ENCODE measurements at places on chromosomes 16 and 17.

GRCh38 chr17:49579522-49579921, 3.9 kb downstream of the NXPH3 start:
- DNase-seq = no peak

DNA sequence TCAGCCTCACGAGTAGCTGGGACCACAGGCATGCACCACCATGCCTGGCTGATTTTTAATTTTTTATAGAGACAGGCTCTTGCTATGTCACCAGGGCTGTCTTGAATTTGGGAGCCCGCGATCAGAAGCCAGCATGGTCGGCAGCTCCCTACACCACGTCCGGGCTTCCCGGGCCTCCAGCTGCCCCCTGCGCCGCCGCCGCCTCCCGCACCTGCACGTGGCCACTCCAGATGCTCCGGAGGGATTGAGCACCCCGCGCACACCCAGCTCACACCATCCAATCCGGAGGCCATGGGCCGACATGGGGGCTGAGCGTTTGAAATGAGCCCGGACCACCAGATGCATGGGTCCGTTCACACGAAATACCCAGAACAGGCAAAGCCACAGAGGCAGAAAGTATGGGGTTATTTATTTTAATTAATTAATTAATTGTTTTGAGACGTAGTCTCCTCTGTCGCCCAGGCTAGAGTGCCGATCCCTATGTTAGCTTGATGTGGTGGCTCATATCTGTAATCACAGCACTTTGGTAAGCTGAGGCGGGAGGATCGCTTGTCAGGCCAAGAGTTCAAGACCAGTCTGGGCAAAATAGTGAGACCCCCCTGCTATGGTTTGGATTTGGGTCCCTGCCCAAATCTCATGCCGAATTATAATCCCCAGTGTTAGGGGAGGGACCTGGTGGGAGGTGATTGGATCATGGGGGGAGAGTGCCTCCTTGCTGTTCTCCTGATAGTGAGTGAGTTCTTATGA, 17.1 kb upstream of the PDXDC1 start:
- DNase-seq = no peak

- no peak for DNase-seq
Observed at GRCh38 chr17:10070690-10071089, 127.7 kb downstream of the GAS7 start.

DNA sequence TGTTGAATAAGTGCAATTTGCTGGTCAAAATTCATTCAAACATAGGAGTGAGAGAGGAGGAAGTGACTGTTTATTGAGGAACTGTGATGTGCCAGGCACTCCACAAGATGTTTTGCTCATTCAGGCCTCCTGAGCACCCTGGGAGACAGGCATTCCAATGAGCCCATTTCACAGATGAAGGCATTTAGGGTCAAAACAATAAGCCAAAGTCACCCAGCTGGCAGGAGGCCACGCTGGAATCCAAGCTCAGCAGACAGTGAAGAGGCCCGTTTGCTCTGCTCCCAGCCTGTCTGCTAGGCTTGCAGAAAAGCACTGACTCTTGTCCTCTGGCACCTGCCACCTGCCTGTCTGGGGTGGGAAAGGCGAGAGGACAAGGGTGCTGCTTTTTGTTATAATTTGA, 10.1 kb upstream of the SLC25A39 start:
- no peak for DNase-seq

DNA sequence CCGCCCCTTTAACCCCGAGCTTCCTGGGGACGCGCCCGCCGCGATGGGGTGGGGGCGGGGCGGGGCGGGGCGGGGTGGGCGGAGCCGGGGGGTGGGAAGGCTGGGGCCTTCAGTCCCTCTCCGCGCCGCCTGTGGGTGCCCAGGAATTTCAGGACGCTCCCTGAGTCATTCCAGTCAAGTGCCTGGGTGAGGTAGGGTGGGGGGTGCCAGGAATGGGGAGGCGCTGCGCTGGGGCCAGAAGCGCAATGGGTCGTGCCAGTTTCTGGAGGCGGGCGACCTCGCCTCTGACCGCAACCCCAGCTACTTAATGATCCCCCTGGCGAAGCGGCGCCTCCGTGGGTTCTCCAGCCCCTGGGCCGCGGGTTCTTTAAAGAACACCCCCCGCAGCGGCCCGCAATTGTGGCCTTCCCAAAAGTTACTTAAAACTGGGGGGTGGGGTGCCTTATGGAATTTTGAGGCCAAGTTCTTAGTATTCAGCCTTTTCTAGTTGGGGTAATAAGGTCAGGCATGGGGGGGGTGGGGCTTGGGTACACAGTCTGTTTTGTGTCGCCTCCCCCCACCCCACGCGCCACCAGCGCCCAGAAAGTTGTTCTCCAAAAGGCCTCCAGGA, 826 bp upstream of the GSE1 start:
- DNase-seq = peak; percentile 18
